Psoas muscle (tissue), 8 donors: ENCODE measurements at places on chromosomes 7 and 10. TPM values are rescaled to one million over a fixed set of nuclear protein-coding genes. Genes with fewer than 3 reads are reported as not detected.
A peak's percentile ranks its signal among the peaks of the same experiment; 100 is the strongest.

DNA sequence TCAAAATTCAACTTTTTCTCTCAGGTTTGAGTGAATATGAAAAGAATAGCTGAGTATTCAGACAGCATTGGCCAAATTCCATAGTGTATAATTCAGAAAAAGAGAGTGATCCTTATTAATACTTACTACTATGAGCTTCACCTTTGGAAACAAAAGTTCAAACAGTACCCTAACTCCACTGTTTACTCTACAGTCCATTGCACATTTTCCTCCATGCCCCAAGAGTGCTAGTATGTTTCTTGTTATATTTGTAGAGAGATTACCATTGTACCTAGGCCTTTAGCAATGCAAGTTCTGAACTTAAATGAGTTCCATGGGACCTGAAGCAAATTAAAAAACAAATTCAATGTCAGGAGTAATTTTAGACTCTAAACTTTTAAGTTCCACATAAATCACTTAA, 48.1 kb downstream of the MAGI2 start:
- no peak for DNase-seq
- H3K4me3 ChIP-seq: no peak overlapping the region
- H3K27me3 ChIP-seq: no peaks in the 10 kb centered on the region
- no peak overlapping the region for H3K27ac ChIP-seq

- H3K27ac ChIP-seq: no peak overlapping the region
- H3K4me3 ChIP-seq: no peak overlapping the region
- no peaks in the 10 kb centered on the region for H3K4me1 ChIP-seq
- DNase-seq: no peak
- no peaks in the 10 kb centered on the region for H3K27me3 ChIP-seq
Observed at GRCh38 chr10:95341716-95342130, 50.9 kb upstream of the PDLIM1 start.

GRCh38 chr10:100419911-100420449, 42.8 kb upstream of the WNT8B start:
- H3K36me3 ChIP-seq: no peaks in the 10 kb centered on the region
- H3K27me3 ChIP-seq: peaks cover 3% of the 10 kb centered on the region
- no peak overlapping the region for H3K4me3 ChIP-seq

GRCh38 chr10:27258492-27258837, 17.9 kb upstream of the ACBD5 start:
- no peak for DNase-seq
- no peak overlapping the region for H3K27ac ChIP-seq
- H3K36me3 ChIP-seq: no peaks in the 10 kb centered on the region

DNA sequence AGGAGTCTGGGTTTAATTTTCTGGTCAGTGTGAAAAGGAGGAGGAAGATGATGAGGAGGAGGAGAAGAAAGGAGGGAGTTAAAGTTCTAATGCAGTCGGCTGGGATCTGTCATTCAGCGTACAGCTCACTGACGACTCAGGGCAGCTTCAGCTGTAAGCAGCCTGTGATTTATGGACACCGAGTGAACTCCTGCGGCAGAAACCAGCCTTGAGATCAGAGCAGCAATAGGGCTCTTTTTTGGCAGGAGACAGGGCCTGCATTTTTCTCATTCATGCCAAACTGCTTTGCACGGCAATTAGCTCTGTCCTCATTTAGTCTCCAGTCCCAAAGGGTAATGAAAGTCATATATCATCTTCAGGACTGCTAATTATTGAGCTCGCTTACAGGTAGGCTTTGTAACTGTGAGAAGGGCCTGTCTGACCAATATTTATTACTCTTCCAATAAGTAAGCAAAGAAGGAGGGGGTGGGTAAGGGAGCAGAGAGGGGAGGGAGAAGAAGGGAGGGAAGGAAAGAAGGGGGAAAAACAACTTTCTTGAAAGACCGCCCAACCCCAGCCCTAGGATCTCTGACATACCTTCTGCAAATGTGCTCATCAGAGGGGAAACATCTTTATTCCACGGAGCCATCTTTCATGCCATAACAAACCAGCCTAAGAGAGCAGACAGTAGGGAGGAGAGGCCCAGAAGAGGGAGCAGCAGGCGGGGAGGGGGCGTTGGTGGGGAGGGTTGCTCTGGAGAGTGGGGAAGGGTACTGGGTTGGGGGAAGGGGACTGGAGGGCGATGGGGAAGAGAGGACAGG, 48.1 kb upstream of the COMTD1 start:
- H3K27me3 ChIP-seq: no peaks in the 10 kb centered on the region
- peak overlapping the region; percentile 36 for H3K4me3 ChIP-seq
- peaks cover 10% of the 10 kb centered on the region for H3K4me1 ChIP-seq
- peak overlapping the region; percentile 3 for H3K27ac ChIP-seq
- DNase-seq: no peak

DNA sequence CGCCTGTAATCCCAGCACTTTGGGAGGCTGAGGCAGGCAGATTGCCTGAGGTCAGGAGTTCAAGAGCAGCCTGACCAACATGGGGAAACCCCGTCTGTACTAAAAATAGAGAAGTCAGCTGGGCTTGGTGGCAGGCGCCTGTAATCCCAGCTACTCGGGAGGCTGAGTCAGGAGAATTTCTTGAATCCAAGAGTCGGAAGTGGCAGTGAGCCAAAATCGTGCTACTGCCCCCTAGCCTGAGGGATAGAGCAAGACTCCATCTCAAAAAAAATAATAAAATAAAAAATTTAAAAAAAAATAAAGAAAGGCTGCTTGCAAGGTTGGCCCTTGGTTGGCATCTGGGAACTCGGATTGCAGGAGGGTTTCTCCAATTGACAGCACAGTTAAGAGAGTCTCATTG, 221.6 kb downstream of the DGKI start:
- H3K27me3 ChIP-seq: peaks cover 6% of the 10 kb centered on the region
- H3K4me1 ChIP-seq: no peaks in the 10 kb centered on the region
- no peak overlapping the region for H3K4me3 ChIP-seq
- DNase-seq: no peak

DNA sequence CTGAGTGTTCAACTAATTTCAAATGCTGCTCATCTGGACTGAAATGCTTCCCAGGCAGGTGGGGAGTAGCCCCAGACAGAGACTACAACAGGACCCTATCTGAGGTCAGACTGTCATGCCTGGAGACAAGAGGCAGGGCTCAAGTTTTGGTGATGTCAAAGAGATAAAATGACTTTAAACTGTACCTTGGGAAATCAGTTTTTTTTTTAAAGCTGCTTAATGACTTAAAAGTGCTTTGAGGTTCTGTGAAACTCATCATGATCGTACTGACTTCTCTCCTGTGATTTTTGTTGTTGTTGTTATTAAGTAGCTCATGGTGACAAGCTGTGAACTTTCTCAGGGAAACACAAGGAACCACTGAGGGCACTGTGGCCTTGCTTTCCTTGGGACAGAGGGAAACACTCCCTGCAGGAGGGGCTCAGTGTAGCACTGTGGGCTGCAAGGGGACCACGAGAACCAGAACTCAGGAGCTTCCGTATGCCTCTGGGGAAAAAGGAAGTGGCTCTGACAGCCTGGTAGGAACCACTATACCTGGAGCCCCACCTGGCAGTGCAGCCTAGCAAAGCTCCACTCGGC, 9.5 kb downstream of the HIPK2 start:
- H3K36me3 ChIP-seq: peaks cover 25% of the 10 kb centered on the region
- H3K27me3 ChIP-seq: no peaks in the 10 kb centered on the region
- no peak overlapping the region for H3K4me3 ChIP-seq
- H3K27ac ChIP-seq: no peak overlapping the region
- peaks cover 83% of the 10 kb centered on the region for H3K4me1 ChIP-seq

GRCh38 chr7:5388905-5389433, 34.7 kb downstream of the TNRC18 start:
- H3K4me1 ChIP-seq: peaks cover 3% of the 10 kb centered on the region
- H3K27me3 ChIP-seq: no peaks in the 10 kb centered on the region
- H3K4me3 ChIP-seq: no peak overlapping the region
- H3K36me3 ChIP-seq: no peaks in the 10 kb centered on the region
- no peak for DNase-seq

- H3K4me1 ChIP-seq: no peaks in the 10 kb centered on the region
- no peaks in the 10 kb centered on the region for H3K36me3 ChIP-seq
- no peak overlapping the region for H3K27ac ChIP-seq
Observed at GRCh38 chr10:74282151-74282847, 131.3 kb downstream of the ADK start.

DNA sequence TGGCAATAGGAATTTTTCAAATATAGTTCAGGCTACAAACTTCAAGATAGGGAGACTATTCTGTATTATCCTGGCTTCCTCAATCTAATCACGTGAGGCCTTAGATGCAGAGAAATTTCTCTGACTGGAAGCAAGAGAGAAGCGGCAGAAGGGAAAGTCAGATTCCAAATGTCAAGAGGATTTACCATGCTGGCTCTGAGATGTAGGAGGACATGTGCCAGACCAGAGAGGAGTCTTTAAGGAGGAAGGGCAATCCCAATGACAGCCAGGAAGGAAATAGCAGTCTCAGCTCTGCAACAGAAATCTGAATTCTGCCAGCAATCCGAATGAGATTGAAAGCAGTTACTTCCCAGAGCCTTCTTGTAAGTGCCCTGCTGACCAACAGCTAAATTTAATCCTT, 57.4 kb downstream of the NUTM2E start:
- no peak for DNase-seq
- H3K4me3 ChIP-seq: no peak overlapping the region
- no peaks in the 10 kb centered on the region for H3K27me3 ChIP-seq
- H3K36me3 ChIP-seq: no peaks in the 10 kb centered on the region
- no peaks in the 10 kb centered on the region for H3K4me1 ChIP-seq
- no peak overlapping the region for H3K27ac ChIP-seq

DNA sequence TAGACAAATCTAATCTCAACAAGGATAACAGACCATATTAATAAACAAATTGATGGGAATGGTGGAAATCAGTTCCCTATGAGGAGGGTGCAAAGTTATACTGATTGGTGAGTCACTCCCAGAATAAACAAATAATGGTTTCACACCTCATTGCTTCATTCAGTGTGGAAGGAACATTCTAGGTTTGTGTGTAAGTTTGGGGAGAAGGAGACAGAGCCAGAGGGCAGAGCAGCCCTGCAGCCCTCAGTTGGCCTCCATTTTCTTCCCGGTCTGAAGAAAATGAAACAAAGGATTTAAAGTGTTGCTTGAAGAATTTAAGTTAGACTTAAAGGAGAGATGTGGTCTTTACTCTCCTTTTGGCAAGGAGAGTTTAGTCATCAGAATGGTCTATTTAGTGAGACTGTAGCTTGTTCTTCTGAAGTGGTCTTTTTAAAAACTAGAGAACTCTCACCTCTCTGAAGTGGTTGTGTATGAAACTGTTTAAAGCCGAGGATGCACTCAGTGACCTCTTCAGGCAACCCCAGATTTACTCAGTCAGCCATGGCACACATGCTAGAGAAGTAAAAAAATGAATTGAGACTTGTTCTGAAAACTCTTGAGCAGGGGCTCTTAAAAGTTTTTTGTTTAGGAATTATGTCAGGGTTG, 27.2 kb downstream of the IKZF1 start:
- no peaks in the 10 kb centered on the region for H3K4me1 ChIP-seq
- no peaks in the 10 kb centered on the region for H3K36me3 ChIP-seq
- no peak for DNase-seq

GRCh38 chr7:82674268-82674667, 230.7 kb upstream of the CACNA2D1 start:
- H3K27ac ChIP-seq: no peak overlapping the region
- H3K4me3 ChIP-seq: no peak overlapping the region
- no peaks in the 10 kb centered on the region for H3K27me3 ChIP-seq
- H3K36me3 ChIP-seq: no peaks in the 10 kb centered on the region
- no peaks in the 10 kb centered on the region for H3K4me1 ChIP-seq

DNA sequence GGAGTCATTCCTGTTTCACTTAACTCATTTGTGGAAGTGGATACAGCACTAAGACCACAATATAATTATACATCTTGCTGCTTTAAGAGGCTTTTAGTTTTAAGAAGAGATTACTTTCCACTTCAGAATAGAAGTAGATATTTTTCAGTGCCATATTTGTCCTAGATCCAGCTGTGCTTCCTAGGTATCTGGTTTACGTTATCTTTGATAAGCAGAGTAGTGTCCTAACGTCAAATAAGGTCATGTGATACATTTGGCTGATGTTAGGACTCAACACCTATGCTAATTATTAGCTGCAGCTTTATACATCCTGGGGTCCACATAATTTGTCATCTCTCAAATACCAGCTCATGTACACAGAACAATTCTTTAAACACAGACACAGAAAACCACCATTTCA, 196.2 kb upstream of the SMIM30 start:
- H3K36me3 ChIP-seq: no peaks in the 10 kb centered on the region
- no peaks in the 10 kb centered on the region for H3K4me1 ChIP-seq
- H3K27ac ChIP-seq: no peak overlapping the region
- H3K27me3 ChIP-seq: no peaks in the 10 kb centered on the region
- H3K4me3 ChIP-seq: no peak overlapping the region
- no peak for DNase-seq

GRCh38 chr10:14571866-14572507, 202.7 kb downstream of the FAM107B start:
- no peaks in the 10 kb centered on the region for H3K27me3 ChIP-seq
- H3K27ac ChIP-seq: no peak overlapping the region
- no peaks in the 10 kb centered on the region for H3K36me3 ChIP-seq
- H3K4me3 ChIP-seq: no peak overlapping the region
- no peaks in the 10 kb centered on the region for H3K4me1 ChIP-seq
- no peak for DNase-seq

GRCh38 chr7:82183634-82184033, 259.9 kb downstream of the CACNA2D1 start:
- no peak overlapping the region for H3K27ac ChIP-seq
- H3K4me1 ChIP-seq: no peaks in the 10 kb centered on the region
- no peak for DNase-seq
- no peak overlapping the region for H3K4me3 ChIP-seq
- H3K27me3 ChIP-seq: no peaks in the 10 kb centered on the region
- no peaks in the 10 kb centered on the region for H3K36me3 ChIP-seq

DNA sequence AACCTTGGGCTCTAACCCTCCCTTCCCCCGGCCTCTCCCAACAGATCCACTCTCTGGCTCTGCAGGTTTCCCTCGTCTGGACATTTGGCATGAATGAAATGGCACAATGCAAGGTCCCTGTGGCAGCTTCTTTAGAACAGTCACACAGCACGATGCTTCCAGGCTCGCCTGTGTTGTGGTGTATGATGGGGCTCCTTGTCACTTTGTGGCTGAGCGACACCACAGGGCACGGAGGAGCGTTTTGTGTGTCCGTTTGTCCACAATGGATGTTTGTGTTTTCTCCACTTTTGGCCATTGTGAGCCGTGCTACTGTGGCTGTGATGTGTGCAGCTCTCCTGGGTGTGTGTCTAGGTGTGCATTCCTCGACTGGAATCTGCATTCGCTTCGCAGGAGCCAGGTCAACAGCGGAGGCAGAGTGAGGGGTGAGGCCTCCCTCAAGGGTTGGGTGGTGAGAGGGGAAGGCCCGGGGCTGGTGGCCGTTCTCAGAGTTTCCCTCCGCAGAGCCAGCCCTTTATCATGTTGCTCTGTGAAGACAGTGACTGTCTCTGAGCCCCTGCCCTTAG, 22.3 kb upstream of the SHH start:
- no peak overlapping the region for H3K4me3 ChIP-seq
- H3K27me3 ChIP-seq: peaks cover 14% of the 10 kb centered on the region
- no peak for DNase-seq
- H3K36me3 ChIP-seq: no peaks in the 10 kb centered on the region

Gene GJC3
- 0.52 TPM for polyA plus RNA-seq

Gene ATG9B
- 0.18 TPM for polyA plus RNA-seq

Gene IGFBP3
- polyA plus RNA-seq: 19.8 TPM

Gene PRKCQ
- 23.9 TPM for polyA plus RNA-seq

Gene MDFIC
- 2.7 TPM for polyA plus RNA-seq

Gene TMEM229A
- polyA plus RNA-seq: 0.03 TPM
